ENCODE measurements at places on chromosomes 1 and 21.

DNA sequence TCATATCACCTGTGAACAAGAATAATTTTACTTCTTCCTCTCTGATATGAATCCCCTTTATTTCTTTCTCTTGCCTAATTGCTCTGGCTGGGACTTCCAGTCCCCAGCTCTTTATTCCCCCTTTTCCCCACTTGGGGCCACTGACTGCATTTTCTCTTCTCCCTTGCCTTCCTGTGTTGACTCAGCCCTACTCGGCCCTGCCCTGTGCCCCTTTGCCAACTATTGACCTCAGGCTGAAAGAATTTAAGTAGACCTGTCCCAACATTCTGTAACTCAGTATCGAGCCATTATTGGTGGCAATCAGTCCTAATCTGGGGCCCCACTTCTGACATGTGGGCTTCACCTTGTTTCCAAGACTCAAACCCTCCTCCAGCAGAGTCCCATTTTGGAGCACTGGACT is 60.6 kb upstream of the STUM start:
- DNase-seq, result no peak

DNA sequence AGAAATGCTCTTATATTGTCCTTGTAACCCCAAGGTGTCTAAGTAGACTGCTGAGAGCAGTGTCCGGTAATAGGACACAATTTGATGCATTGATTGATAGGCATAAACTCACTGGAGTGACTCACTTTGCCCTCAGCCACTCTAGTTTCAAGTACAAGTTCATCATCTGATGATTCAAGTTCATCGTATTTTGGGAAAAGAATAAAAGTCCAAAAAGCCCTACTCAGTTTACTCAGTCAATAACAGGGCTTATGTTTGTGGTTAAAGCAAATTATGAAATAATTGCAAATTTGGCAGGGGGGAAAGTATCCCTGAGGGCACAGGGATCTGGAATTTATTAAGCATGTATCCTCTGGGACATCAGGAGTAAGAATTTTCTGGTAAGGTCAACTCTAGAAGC is 7.6 kb upstream of the ATF3 start:
- DNase-seq, result no peak

GRCh38 chr1:159823406-159823805 is 3.3 kb upstream of the SLAMF8 start:
- DNase-seq, result no peak

DNA sequence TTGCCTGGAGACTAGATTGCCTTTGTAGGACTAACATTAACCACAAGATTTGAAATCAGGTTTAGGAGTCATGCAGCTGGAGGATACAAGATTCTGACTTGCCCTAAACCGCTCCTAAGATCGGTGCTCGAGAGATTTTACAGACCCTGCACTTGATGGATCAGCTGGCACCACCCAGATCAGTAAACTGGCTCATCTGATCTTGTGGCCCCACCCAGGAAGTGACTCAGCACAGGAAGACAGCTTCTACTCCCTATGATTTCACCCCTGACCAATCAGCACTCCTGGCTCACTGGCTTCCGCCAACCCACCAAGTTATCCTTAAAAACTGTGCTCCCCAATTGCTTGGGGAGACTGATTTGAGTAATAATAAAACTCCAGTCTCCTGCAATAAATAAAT is 876 bp upstream of the CATSPERE start:
- no peak for DNase-seq

GRCh38 chr1:244810221-244810620 is 25.2 kb upstream of the COX20 start:
- DNase-seq, result no peak

- DNase-seq, result no peak
These were observed 77.9 kb downstream of the GFI1 start for GRCh38 chr1:92408825-92409224.

DNA sequence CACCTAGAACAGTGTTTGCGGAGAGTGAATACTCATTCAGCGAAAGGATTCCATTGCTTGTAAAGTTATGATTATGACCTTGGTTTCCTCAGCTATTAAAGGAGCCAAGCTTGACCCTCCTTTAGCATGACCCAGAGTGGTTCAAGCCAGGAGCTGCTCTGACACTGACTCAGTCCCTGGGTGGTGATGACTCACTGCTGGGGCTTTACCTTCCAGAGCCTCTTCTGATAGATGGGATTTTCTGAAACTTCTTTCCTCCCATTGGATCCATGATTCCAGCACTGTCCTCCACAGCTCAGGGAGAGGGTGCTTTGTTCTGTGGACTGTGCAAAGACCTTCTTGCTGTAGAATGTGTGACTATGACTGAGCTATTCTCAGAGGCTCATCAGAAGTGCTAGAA is 77.4 kb downstream of the S1PR1 start:
- DNase-seq, result no peak

DNA sequence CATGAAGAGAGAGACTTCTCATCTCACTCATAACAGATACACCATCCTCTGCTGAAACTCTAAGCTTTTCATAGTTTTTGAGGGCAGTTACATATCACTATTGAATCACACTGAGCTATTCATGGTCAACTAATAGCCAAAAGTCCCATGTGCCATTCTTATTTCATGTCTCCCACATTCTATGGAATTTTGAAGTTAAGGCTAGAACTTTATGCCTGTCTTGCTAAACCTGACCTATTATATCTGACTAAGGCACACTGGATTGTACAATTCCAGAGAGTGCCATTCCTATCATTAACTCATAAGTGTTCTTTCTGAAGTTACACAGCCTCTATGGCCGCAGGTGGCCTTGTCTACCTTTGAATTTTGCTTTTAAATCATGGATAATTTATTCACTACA is 254.3 kb downstream of the PTPRC start:
- DNase-seq, result no peak

DNA sequence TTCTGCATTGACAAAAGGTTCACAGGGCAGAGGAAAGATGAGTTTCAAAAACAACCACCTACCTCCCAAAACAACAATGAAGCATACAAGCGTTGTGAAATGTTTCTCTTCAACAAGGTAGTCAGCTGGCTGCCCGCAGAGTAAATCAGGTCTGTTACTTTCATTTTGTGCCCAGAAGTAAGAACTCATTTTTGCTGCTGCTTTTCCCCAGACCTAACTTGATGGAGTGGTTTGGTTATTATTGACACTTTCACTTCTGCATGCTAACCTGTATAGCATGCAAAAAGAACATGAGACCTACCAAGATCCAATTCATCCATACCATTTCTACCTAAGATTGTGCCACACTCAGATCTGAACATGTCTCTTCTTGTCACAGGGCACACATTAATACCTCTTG is 1.3 kb downstream of the SLC9C2 start:
- DNase-seq, result peak; percentile 13

- no peak for DNase-seq
These were observed 26.1 kb upstream of the PAXBP1 start for GRCh38 chr21:32797679-32798078.

DNA sequence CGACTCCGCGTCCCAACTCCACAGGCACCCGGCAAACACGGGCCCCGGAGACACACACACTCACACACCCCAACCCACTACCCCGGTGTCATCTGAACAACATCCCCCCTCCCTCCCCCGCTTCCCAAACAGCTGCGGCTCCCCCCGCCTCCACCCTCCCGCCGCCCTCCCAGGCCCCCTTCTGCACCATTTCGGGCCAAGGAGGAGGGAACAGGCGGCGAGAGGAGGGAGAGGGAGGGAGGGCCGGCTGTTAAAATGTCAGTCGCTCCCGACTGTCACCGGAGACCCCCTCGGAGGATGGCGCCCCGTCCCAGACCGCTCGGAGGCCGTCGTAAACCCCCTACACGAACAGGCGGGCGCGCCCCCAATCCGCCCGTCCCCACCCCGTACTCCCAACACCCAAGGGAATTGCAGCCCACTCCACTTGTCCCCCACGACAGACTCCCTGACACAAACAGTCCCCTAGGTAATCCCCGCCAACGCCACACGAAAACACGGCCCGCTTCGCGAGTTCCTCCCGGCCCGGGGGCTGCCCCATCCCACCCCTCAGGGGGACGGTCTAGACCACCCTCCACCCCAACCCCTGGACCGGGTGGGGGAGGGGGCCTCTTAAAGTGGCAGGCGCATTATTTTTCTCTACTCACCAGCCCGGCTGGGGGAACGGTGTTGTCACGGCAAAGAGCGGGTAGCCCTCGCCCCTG is 583 bp downstream of the MEF2D start:
- DNase-seq, result peak; percentile 59

GRCh38 chr1:204649721-204650521 is 35.6 kb downstream of the LRRN2 start:
- no peak for DNase-seq

- DNase-seq, result no peak
These were observed 76.7 kb downstream of the ARHGEF16 start for GRCh38 chr1:3530926-3531818.

DNA sequence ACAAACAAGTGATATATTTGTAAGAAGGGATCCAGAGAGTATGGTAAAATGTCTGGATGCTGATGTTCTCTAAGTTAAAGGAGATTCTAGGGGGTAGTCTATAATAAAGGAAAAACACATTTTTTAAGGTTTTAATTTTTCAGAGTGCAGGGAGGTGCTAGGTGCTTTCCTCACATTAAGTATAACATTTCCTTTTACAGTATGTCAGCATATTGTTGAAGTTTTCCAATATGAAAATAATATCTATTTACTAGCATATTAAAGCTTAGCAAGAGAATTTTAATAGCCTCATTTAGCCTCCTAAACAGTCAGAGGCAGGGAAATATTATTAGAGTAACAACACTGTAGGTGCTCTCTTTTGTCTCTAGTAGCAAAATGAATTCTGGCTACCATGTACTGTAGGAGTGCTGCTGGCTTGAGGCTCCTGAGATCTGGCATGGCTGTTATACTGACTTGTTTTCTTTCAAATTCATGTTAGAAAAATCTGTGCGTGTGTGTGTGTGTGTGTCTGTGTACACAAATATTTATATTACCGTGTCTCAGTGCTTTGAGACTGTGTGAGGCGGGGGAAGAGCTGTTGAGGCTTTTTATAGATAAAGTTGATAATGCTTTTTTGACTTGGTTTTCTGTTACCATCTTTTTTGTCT is 71.0 kb downstream of the POU2F1 start:
- DNase-seq, result no peak

DNA sequence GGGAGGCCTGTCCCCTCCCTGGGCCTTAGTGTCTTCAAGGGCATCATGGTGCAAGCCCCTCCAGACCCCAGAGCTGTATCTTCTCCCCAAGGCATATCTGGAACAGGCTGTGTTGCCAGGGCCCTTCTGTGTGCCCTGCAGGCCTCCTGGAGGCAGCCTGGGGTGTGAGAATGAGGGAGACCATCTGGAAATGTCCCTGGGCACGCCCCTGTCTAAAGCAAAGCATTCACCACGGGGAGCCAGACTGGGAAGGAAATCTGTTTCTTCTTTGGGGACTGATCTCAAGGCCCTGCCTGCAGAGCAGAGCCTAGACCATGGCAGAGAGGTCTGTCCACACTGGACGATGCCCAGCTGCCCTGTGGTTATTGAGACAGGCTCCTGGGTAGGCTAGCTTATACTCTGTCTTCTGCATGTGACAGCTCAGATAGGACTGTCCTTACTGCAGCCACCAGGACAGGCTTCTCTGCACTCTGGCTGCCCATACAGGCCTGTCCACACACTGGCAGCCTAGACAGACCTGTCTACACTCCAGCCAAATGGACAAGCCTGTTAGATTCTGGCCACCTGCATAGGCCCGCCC is 24.6 kb downstream of the PODN start:
- no peak for DNase-seq

DNA sequence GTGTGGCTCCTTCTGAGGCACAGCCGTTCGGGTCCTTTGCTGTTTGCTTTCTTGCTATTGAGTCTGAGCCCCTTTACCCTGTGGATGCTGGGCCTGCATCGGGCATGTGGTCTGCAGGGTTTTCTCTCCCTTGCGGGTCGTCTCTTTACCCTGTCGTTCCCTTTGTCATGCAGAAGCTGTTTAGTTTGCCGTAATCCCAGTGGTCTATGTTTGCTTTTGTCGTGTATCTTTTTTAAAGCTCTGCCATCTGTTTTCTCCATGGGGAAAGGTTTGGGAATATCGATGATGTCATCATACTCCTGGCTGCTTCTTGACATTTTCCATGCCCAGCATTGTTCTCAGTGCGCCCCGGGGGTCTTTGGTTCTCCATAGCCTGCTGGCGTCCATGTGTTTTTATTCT is 68.2 kb downstream of the AGPAT3 start:
- no peak for DNase-seq

DNA sequence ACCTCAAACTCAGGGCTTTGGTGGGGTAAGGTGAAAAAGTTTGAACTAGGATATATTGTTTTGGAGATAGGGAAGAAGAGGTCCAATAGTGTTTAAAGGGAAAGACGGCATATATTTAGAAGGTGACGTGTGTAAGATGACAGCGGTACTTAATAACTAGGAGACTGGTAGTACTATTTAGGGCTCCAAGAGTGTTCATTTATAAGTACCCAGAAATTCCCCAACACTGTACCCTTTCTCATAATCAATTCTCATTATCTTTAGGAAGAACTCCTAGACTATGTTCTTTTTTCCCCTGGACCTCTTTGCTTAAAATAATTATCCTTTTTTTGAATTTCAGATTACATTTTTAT is 1.5 kb downstream of the LYPLAL1 start:
- DNase-seq, result no peak

GRCh38 chr21:35926003-35926740 is 134.2 kb downstream of the SETD4 start:
- DNase-seq, result no peak

DNA sequence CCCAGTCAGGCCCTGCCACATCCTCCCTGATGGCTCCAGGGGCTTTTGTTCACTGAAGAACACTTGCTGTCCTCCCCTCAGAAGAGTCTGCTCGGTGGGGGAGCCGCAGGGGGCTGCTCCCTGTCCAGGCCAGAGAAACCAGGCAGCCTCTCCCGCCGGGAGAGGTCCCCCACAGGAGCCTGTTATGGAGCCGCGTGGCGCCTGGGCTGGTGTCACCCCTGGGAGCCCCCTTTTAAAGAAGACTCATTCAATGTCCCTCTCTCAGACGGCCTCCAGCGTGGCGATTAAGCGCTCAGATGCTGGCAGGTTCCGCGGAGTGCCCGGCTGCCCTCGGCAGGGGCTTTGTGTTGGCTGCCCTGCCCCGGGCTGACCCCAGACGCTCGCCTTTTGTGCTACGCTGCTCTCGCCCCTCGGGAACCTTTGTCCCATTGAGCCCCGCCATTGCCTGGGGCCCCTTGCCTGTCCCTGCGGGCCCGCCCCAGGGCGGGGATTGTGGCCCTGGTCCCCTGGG is 43.1 kb downstream of the SKI start:
- DNase-seq, result no peak

DNA sequence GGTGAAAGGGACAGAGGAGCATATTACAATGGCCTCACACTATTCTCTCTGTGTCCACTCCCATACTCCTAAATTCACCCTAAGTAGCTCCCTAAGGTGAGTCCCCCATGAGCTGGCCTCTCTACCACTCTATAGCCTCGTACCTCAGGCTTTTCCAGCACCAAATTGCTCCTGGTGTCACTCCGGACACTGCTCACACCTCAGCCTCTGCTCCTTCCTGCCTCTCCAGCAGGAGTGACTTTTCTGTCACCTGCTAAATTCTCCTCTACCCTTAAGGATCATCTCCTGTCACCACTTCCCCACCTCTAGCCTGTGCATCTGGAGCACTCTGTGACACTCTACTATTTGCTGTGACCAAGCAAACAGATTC is 65.8 kb upstream of the CAMK1G start:
- DNase-seq, result no peak
